Aorta (tissue), 5 donors: ENCODE measurements at places on chromosomes 1 and 21. TPM values are rescaled to one million over a fixed set of nuclear protein-coding genes. Genes with fewer than 3 reads are reported as not detected.

GRCh38 chr21:33036430-33037162 is 10.9 kb downstream of the OLIG2 start:
- no peaks in the 10 kb centered on the region for H3K36me3 ChIP-seq
- no peaks in the 10 kb centered on the region for H3K4me1 ChIP-seq
- H3K27me3 ChIP-seq, result no peaks in the 10 kb centered on the region
- H3K4me3 ChIP-seq, result no peak overlapping the region

GRCh38 chr21:21146587-21147373 is 148.6 kb downstream of the NCAM2 start:
- no peaks in the 10 kb centered on the region for H3K27me3 ChIP-seq
- H3K36me3 ChIP-seq, result no peaks in the 10 kb centered on the region
- H3K4me1 ChIP-seq, result no peaks in the 10 kb centered on the region

DNA sequence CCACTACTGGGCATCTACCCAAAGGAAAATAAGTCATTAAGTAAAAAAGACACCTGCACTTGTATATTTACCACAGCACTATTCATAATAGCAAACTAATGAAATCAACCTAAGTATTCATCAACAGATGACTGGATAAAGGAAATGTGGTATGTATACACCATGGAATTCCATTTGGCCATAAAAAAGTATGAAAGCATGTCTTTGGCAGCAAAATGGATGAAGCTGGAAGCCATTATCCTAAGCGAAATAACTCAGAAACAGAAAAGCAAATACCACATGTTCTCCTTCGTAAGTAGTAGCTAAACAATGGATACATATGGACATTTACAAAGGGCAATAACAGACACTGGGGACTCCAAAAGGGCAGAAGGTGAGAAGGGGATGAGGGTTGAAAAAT is 485.7 kb upstream of the BRINP3 start:
- DNase-seq, result no peak
- no peaks in the 10 kb centered on the region for H3K36me3 ChIP-seq
- H3K27ac ChIP-seq, result no peak overlapping the region
- no peak overlapping the region for H3K4me3 ChIP-seq

- no peak overlapping the region for H3K27ac ChIP-seq
- no peaks in the 10 kb centered on the region for H3K36me3 ChIP-seq
- no peaks in the 10 kb centered on the region for H3K4me1 ChIP-seq
- H3K4me3 ChIP-seq, result no peak overlapping the region
- no peak for DNase-seq
Observed at GRCh38 chr21:15560383-15561056, 169.3 kb upstream of the USP25 start.

DNA sequence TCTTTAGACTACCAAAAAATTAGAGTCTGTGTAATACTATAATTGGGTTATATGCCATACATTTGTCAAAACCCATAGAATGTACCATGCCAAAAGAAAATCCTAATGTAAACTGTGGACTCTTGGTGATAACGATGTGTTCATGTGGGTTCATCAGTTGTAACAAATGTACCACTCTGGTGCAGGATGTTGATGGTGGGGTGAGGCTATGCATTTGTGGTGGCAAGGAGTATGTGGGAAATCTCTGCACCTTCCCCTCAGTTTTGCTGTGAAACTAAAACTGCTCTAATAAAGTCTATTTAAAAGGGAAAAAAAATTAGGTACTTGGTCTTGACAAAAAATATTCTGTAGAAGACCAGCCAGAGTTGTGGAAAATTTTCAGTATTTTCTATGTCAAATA is 43.4 kb downstream of the INKA2 start:
- no peak overlapping the region for H3K27ac ChIP-seq
- no peak for DNase-seq
- H3K4me1 ChIP-seq, result no peaks in the 10 kb centered on the region
- H3K4me3 ChIP-seq, result no peak overlapping the region
- no peaks in the 10 kb centered on the region for H3K27me3 ChIP-seq

DNA sequence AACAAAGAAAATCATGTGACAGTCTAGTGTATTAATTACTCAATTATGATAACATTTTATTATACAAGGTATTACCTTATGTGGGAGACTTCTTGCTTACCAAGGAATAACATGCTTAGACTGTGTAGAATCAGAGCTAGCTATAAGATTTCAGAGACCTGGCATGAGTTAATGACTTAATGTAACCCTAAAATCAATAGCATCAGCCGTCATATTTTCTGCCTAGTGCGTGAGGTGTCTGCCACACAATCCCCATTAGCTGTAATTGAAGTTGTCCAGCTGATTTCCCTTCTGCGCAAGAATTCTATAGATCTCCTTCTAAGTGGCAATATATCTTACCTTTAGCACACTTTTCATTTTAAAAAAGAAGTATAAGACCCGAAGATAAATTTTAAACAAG is 28.8 kb downstream of the CHODL start:
- no peaks in the 10 kb centered on the region for H3K4me1 ChIP-seq
- H3K4me3 ChIP-seq, result no peak overlapping the region
- H3K27me3 ChIP-seq, result no peaks in the 10 kb centered on the region
- H3K36me3 ChIP-seq, result no peaks in the 10 kb centered on the region

- no peak overlapping the region for H3K27ac ChIP-seq
- no peaks in the 10 kb centered on the region for H3K27me3 ChIP-seq
- no peak for DNase-seq
Observed at GRCh38 chr1:150444232-150444631, 43.0 kb upstream of the TARS2 start.

DNA sequence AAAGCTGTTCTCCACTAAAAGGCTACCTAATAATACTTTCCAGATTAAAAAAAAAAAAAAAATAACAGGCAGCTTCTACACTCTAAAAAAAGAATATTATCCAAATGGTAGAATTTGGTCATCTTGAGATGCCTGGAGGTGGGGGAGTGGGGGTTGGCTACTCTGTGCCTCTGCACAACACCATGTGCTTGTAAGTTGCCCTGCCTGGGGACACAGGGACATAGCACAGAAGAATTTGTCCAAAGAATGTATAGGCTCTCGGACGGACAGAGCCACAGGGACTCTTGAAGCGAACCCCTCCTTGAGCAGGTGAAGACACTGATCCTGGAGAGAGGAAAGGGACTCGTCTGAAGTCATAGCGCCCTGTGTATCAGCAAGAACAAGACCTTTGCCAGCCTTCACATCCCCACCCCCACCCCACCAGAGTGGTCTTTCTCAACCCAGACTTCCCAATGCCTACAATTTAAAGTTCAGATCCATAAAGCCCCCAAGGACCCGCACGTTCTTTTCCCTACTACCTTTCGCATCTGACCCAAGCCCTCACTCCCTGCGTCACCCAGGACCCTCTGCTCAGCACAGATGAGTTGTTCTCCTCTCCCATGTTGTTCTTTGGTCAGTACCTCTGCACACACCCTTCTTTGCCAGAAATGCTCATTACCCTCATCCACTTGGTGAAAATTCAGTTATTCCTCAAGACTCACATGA is 72.6 kb downstream of the LGR6 start:
- peak; percentile 15 for DNase-seq
- peaks cover 3% of the 10 kb centered on the region for H3K4me1 ChIP-seq
- H3K36me3 ChIP-seq, result no peaks in the 10 kb centered on the region

LCE3E gene
- not detected for total RNA-seq

DNA sequence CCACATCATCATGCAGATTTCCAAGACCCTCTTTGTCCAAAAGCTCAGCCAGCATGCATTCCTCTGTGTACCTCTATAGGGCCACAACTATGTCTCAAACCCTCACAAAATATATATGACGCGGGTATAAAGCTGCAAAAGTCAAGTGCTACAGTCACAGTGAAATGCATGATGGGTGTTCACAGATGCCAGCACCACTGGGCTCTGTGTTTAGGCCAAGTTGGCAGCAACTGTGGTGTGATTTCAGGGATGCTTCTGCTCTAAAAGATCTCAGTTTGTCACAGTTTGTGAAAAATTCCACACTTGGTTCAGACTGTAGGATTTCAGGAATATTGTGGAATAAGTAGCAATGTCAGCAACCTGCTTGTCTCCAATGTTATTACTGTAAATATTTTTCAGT is 23.9 kb upstream of the SELP start:
- no peaks in the 10 kb centered on the region for H3K4me1 ChIP-seq
- no peaks in the 10 kb centered on the region for H3K36me3 ChIP-seq
- DNase-seq, result no peak
- no peak overlapping the region for H3K27ac ChIP-seq
- no peak overlapping the region for H3K4me3 ChIP-seq
- no peaks in the 10 kb centered on the region for H3K27me3 ChIP-seq

- H3K4me3 ChIP-seq, result no peak overlapping the region
- no peaks in the 10 kb centered on the region for H3K36me3 ChIP-seq
- peak; percentile 48 for DNase-seq
- no peaks in the 10 kb centered on the region for H3K27me3 ChIP-seq
- H3K27ac ChIP-seq, result no peak overlapping the region
Observed at GRCh38 chr1:201096041-201096461, 16.2 kb downstream of the CACNA1S start.

- no peaks in the 10 kb centered on the region for H3K36me3 ChIP-seq
- H3K4me1 ChIP-seq, result no peaks in the 10 kb centered on the region
- H3K4me3 ChIP-seq, result no peak overlapping the region
- no peak for DNase-seq
Observed at GRCh38 chr1:28671254-28671780, 2.7 kb downstream of the GMEB1 start.

GRCh38 chr1:52588535-52588934 is 13.6 kb upstream of the GPX7 start:
- no peak for DNase-seq
- H3K27ac ChIP-seq, result no peak overlapping the region
- H3K4me1 ChIP-seq, result no peaks in the 10 kb centered on the region
- no peak overlapping the region for H3K4me3 ChIP-seq
- H3K36me3 ChIP-seq, result no peaks in the 10 kb centered on the region
- no peaks in the 10 kb centered on the region for H3K27me3 ChIP-seq

- no peak overlapping the region for H3K27ac ChIP-seq
- peaks cover 2% of the 10 kb centered on the region for H3K4me1 ChIP-seq
- DNase-seq, result no peak
- no peak overlapping the region for H3K4me3 ChIP-seq
- no peaks in the 10 kb centered on the region for H3K36me3 ChIP-seq
Observed at GRCh38 chr1:230891413-230891812, 23.1 kb upstream of the C1orf198 start.

DUSP23 gene
- total RNA-seq, result 47.7 TPM

LRRC8C gene
- 14.4 TPM for total RNA-seq

DNA sequence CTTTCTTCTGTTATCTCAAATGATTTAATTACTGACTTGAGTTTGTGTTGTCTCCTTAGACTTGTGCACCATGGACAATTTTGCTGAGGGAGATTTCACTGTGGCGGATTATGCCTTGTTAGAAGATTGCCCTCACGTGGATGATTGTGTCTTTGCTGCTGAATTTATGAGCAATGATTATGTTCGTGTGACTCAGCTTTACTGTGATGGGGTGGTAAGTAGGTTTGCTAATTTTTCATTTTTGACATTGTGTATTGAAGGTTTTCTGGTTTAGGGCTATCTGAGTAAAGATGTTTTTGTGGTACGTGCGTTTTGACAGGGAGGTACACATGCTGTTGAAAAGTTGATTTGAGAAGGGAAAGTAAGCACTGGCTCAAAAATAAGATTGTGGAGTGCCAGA is 14.1 kb downstream of the TTC3 start:
- no peak overlapping the region for H3K27ac ChIP-seq
- no peaks in the 10 kb centered on the region for H3K27me3 ChIP-seq
- DNase-seq, result no peak
- no peaks in the 10 kb centered on the region for H3K36me3 ChIP-seq

- no peak for DNase-seq
- no peaks in the 10 kb centered on the region for H3K36me3 ChIP-seq
- H3K4me1 ChIP-seq, result no peaks in the 10 kb centered on the region
- H3K27ac ChIP-seq, result no peak overlapping the region
Observed at GRCh38 chr1:41411229-41411628, 50.0 kb downstream of the FOXO6 start.

VSIG8 gene
- total RNA-seq, result 0.21 TPM

- no peak for DNase-seq
- H3K4me1 ChIP-seq, result no peaks in the 10 kb centered on the region
- H3K27ac ChIP-seq, result no peak overlapping the region
- no peak overlapping the region for H3K4me3 ChIP-seq
Observed at GRCh38 chr1:20426923-20427322, 59.1 kb downstream of the CAMK2N1 start.

CCDC185 gene
- total RNA-seq, result not detected

DNA sequence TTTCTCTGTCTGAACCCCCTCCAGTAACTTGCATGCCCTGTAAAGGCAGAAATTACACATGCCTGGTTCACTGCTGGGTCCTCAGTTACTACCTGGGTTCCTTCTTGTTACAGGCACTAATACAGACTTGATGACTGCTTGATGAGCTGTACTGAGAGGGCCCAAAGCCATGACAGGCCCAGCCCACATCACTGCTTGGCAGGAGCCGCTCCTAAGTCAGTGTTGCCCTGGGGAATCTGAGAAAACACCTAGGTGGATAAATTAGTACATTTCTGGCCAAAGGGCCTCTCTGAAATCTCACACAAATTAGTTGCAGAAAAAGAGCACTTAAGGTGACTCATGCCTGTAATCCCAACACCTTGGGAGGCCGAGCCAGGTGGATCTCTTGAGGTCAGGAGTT is 37.8 kb upstream of the IRF2BP2 start:
- no peak overlapping the region for H3K27ac ChIP-seq
- no peak overlapping the region for H3K4me3 ChIP-seq
- H3K4me1 ChIP-seq, result no peaks in the 10 kb centered on the region
- DNase-seq, result no peak

VANGL2 gene
- 4.4 TPM for total RNA-seq

FCRL5 gene
- total RNA-seq, result 0.84 TPM

GRCh38 chr1:246681900-246682895 is 42.0 kb upstream of the SCCPDH start:
- H3K27me3 ChIP-seq, result no peaks in the 10 kb centered on the region
- no peaks in the 10 kb centered on the region for H3K36me3 ChIP-seq
- DNase-seq, result no peak
- H3K27ac ChIP-seq, result no peak overlapping the region
- no peak overlapping the region for H3K4me3 ChIP-seq
